Stimulated activated CD4-positive, alpha-beta T cell treated with anti-CD3 and anti-CD28 coated beads, Interleukin-1b, Interleukin-23, amount 100 ng/mL, for 4 hours (primary cell): ENCODE measurements at places on chromosomes 1 and 21.

DNA sequence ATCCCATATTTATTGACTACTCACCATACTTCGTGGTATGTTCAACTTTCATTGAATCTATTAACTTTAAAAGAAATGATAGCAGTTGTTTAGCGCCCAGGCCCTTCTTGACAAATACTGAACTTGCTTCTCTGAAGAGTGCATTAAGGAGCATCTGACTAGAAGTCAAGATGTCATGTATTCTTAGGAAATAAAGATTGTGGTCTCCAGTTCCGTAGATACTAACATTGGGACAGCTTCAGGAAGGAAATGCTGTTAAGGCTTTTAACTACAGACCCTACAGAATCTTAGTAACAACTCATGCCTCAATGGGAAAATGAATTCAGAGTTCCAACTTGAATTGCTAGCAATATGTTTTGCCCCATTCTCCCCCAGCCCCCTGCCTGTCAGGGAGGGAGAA is 14.8 kb downstream of the LYST start:
- DNase-seq: no peak

DNA sequence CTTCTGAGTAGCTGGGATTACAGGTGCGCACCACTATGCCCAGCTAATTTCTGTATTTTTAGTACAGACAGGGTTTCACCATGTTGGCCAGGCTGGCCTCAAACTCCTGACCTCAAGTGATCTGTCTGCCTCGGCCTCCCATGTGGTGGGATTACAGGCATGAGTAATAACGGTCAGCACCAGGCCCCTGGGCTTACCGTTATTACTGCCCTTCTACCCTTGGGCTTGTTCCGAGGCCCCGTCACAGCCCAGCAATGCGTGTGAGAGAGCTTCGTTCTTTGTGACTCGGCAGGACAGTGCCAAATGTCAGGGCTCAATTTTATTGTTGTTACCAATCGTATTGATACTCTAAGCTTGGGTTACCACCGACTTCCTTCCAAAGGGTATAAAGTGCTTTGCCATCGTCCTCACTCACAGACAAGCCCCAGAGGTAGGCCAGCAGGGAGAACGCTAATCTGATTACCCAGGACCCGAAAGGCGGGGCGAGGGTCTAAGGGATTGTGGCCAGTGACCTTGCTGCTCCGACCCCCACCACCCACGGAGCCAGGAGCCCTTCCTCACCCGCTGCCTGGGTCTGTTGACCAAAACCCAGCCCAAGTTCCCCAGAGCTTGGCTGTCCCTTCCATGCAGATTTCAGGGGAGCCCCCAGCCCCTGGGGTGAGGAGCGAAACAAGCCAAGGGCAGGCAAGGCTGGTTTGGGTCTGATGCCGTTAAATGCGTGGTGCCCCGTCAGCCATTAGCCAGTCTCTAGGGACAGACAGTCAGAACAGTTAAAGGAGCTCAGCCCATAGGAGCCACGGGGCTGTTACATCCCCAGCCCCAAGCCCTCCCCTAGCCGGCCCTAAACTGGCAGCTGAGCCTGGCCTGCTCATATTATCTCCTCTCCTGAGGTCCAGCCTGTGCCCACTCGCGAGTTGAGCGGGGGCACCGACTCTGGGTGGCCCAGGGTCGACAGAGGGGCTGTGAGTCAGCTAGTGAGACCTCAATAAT is 54.9 kb upstream of the CASZ1 start:
- DNase-seq: no peak

GRCh38 chr1:239854922-239855321 is 236.8 kb upstream of the FMN2 start:
- no peak for DNase-seq

- DNase-seq: no peak
These were observed 1.4 kb downstream of the DSCAM start for GRCh38 chr21:40845441-40845995.

DNA sequence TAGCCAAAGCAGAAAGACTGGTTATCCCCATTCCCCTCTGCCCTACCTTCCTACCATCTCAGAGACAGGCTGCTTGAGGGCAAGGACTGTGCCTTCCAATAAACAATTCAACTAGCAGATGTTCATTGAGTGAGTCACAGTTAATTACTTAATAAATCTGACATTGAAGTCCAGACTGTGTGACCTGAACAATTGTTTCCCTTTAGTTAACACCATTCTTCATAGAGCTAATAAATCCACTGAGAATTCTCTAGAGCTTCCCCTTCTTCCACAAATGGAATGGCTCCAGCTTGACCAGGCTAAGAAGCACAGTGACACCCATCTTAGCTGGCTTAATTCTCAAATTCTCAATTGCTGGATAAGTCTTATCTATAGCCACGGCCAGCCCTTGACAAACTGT is 61.9 kb upstream of the GJA5 start:
- DNase-seq: no peak

- DNase-seq: no peak
These were observed 105.2 kb downstream of the EDEM3 start for GRCh38 chr1:184649451-184649888.

DNA sequence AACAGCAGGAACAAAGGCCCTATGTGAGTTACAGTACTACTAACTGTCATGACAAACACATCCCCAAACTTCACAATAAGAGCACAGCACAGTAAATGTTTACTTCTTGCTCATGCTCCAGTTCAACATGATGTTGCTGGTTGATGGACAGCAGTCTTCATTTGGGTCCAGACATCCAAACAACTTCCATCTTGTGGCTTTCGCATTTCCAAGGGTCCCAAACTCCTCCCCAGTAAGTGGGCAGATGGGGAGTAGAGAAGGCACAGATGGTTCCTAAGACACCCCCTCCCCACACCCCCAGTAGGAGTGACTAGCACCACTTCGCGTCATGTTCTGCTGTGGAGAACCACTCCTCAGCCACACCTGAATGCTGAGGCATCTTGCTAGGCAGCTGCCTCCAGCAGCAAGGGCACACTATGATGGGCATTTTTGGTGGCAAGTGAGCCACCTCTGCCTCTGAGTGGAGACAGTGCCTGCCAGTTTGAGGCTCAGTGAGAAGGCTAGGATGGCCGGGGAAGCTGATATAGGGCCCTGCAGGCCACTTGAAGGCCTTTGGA is 32.7 kb upstream of the CD2 start:
- no peak for DNase-seq

DNA sequence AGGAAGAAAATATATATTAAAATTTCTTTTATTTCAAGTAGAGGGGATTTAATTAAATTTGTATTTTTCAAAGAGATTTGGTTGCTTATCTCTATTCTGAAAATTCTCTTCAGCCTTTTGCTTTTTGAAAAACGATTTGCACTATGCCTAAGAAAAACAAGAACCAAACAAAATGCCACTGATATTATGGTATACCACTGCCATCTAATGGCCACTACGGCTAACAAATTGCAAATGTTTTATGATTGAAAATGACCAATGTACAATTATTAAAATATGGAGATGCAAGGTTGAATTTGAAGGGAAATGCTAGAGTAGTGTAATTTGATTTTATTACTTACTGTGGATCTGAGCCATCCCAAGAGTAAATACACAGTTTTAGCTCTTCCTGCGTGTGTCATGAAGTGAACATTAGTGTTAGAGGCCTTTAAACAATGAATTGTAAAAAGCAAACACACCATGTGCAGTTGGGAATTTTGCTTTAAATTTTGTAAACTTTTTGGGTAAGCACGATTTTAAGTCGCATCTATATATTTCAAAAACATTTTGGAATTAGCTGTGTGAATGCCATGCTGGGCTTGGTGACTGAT is 137.4 kb upstream of the USP25 start:
- no peak for DNase-seq

DNA sequence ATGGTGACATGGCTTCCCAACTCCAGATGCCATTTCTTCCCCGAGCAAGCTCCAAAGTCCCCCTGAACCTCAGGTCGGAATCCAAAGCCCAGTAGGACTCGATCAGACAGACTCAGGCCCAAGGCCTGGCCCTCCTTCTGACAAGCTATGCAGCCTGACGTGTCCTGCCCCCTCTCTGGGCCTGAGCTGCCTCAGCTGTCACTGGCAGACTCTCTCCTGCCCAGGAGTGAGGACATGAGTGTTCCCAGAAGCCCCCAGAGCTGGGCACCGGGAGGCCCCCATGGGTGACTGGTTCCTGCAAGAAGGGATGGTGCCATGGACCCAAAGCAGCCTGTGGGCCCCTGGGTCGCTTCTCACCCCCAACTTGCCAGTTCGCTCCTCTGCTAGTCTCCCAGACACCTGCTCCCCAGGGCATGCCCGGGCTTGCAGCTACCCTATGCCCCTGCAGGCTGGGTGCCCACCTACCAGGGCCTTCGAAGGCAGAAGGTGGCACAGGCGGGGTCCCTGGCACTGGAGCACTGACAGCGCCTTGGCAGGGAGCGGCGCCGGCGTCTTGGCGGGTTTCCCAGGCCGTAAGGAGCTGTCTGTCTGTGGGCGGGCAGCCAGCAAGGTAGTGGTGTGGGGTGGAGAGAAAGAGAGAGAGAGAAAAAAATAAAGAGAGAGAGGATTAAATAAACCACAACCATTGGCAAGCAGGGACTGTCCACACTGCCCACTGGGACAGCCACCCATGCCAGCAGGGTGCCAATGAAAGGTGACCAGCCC is 2.3 kb downstream of the EDN2 start:
- DNase-seq: no peak

GRCh38 chr1:3644273-3644672 is 5.6 kb downstream of the WRAP73 start:
- DNase-seq: no peak

DNA sequence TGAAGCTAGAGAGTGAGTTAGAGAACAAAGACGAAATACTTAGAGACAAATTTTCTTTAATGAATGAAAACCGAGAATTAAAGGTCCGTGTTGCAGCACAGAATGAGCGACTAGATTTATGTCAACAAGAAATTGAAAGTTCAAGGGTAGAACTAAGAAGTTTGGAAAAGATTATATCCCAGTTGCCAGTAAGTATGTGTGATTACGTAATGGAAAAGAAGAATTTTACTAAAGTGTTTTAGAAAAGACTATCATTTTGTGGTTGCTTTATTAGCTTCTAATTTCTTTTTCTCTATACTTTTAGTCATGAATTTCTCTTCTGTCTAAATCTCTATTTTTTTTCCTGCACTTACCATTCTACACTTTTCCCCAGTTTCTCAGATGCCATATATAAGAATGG is 26.7 kb downstream of the CCDC18 start:
- no peak for DNase-seq

- no peak for DNase-seq
These were observed 191.8 kb downstream of the TPR start for GRCh38 chr1:186183219-186183618.

DNA sequence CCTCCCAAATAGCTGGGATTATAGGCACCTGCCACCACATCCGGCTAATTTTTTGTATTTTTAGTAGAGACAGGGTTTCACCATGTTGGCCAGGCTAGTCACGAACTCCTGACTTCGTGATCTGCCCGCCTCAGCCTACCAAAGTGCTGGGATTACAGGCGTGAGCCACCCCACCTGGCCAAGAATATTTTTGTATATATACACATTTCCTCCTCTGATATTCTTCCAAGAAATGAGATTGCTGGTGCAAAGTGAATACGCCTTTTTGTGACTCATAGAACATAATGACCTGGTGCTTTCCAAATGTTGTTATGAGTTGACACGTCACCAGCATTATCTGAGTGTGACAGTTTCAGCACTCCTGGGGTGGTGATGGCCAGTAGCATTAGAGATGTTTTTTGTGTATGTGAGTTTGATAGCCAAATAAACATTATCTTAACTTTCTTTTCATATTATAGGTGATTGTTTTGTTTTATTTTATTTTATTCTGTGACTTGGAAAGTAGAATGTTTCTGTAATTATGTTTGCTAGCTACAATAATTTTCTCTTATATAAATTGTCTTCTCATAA is 54.9 kb downstream of the KCNK1 start:
- DNase-seq: no peak

DNA sequence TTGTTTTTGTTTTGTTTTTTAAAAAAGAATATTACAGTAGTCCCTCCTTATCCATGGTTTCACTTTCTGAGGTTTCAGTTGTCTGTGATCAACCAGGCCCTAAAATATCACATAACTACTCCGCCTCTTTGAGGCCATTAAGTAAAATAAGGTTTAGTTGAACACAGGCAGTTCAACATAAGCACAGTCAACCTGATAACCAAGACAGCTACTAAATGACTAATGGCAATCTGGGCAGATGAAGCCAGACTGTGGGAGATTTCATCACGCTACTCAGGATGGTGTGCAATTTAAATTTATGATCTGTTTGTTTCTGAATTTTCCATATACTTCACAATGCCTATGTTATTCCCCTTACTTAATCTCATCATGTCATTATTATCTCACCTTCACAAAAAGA is 30.1 kb downstream of the LDLRAD1 start:
- no peak for DNase-seq

- no peak for DNase-seq
These were observed 383 bp upstream of the PRRX1 start for GRCh38 chr1:170663404-170664092.

- no peak for DNase-seq
These were observed 22.4 kb upstream of the RCOR3 start for GRCh38 chr1:211236633-211237320.

GRCh38 chr1:28807046-28807445 is 4.9 kb upstream of the OPRD1 start:
- no peak for DNase-seq

- no peak for DNase-seq
These were observed 42.2 kb downstream of the BTF3L4 start for GRCh38 chr1:52098139-52098871.

- no peak for DNase-seq
These were observed 186.6 kb upstream of the ST6GALNAC5 start for GRCh38 chr1:76680651-76681050.

DNA sequence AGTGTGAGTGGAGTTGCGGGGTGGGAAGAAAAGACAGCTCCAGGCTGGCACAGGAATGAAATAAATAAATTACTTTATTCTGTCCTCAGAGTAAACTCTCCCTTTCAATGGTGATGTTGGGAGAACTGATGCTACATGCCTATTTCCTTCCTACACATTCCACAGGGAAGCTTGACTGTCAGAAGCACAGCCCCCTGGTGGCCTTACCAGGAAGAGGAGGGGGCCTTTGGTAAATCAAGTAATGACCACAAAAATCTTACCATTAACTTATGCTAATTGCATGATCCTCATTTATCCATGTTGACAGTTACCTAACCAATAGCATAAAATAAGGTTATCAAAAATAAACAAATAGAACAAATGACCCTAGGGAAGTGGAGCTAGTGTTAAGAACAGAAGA is 605.0 kb upstream of the PKN2 start:
- no peak for DNase-seq

GRCh38 chr21:46356494-46357334 is 32.8 kb downstream of the PCNT start:
- DNase-seq: no peak

- no peak for DNase-seq
These were observed 43.6 kb upstream of the TMEM61 start for GRCh38 chr1:54936791-54937190.

GRCh38 chr1:70324683-70325082 is 29.8 kb downstream of the ANKRD13C start:
- no peak for DNase-seq
